T-cell (primary cell): ENCODE measurements at places on chromosomes 7 and 10. TPM values are rescaled to one million over a fixed set of nuclear protein-coding genes. Genes with fewer than 3 reads are reported as not detected.

DNA sequence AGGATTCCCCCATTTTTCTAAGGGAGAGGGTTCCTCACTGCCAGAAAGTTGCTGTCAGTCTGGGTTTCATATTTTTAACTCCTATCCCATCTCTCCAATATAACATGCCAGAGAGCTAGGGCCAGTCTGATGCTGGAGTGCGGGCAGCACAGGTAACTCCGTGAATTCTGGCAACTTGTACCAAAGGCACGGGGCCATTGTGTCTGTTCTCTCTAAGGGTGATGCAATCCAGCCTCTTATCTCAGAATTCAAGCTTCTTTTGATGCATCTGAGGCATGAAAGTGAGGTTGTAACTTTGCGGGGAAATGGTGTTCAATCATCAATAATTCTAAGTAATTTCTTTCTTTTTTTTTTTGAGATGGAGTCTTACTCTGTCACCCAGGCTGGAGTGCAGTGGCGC lies 1074.4 kb downstream of the TYW1 start:
- no peak for DNase-seq

DNA sequence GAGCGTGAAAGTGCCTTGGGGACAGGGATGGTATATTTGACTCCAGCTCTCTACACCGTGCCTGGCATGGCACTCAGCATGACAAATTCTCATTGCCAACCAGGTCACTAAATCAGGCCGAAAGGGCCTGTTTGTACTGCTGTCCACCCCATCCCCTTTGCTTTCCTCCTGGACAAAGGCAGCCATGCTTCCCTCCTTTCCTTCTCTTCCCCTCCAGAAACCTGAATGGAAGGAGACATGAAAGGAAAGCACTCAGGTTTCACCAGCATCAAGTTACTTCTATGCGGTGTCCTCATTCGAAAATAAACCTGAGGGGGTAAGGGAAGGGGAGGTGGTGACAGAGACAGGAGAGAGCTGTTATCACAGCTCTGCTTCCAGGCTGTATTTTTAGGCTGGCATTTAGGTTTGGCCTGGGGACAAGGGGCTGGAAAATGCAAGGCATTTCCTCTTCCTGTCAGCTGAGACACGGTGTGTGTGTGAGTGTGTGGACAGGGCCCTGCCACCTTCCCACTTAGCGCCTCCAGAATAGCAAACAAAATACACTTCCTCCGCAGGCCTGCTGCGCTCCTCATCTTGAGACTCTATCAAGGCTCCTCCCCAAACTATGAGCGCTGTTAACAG lies 79.9 kb upstream of the COL13A1 start:
- no peak for DNase-seq

GRCh38 chr10:10482613-10483012 lies 535.1 kb upstream of the CELF2 start:
- no peak for DNase-seq

GRCh38 chr7:8500286-8500685 lies 66.9 kb downstream of the NXPH1 start:
- no peak for DNase-seq

DNA sequence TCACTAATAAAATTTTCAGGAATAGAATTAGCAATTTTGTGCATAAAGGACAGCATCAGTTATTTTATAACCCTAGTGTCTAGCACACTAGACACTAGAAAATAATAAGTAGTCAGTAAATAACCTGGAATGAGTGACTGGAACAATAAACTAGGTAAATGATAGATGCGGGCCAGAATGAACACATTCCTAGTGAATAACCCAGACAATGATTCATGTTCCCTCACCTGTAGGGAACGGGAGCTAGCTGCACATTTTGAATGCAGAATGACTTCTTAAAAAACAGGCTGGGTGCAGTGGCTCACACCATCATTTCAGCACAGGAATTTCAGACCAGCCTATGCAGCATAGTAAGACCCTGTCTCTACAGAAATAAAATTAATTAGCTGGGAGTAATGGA lies 3.2 kb upstream of the ATOH7 start:
- DNase-seq: no peak

- DNase-seq: no peak
Observed at GRCh38 chr7:30450240-30450982, 28.2 kb downstream of the NOD1 start.

GRCh38 chr7:99409806-99410205 lies 1.0 kb downstream of the BUD31 start:
- DNase-seq: no peak

DNA sequence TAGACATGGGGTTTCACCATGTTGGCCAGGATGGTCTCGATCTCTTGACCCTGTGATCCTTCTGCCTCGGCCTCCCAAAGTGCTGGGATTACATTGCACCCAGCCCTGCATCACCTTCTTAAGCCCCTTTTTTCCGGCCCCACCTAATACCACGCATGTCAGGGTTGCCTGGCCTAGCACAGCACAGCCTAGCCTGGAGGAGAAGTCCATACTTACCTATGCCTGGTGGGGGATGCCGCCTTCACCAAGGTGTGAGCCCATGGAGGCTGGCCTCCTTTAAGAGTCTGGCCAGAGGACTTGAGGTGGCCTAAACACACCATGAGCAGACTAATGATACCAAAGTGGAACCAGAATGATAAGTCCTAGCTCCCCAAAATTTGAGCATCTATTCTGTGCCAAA lies 22.0 kb upstream of the CUX1 start:
- DNase-seq: no peak

GRCh38 chr10:69181433-69181832 lies 1.4 kb downstream of the SUPV3L1 start:
- DNase-seq: no peak

DNA sequence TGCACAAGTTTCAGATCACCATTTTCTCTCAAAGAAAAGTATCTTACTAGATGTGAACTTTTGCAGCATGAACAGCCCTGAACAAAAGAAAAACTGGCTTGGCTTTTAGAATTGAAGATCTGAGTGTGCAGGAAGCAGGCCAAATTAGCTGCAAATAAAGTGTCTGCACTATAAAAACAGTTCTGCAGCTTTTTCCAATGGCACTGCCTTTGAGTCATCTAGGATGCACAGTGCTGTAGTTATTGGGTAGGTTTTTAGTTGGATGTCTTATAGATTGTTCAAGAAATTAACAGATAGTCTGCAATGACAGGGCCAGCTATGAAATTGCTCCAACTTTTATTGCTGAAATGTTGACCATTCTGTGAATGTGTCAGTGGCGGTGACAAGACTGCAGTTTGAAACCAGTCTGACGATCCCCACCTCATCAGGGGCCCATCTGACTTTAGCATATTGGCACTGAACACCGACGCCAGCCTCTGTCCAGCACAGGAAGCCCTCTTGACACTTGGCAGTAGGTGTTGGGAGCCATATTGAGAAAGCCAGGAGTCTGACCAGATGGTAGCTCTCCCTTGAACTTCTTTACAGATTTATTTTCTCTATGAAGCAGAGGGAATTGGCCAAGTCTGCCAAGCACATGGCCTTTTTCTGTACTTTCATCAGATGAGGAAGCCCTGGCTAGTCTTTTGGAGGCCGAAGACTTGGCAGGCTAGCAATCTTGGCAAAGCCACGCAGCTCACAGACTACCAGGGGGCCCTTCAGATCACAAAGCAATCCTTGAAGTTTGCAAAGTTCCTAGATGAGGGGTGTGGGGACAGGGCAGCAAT lies 490.6 kb downstream of the NEBL start:
- no peak for DNase-seq

DNA sequence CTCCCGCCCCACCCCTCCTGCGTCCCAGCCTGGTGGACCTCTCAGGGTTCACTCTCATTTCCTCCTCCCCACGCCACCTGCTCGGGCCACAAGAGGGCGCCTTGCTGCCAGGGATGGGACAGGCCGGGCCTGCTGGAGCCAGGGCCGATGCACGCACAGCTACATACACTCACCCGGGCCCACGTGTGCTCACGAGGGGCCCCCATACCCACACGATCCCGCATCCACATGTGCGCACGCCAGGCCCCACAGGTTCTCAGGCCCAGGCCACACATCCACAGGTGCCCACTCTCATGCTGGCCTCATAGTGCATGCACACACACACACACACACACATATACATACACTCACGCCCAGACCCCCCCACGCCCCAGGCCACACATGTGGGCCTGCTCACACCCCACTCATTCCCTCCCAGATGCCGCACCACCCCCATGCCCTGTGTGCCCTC lies 68.6 kb downstream of the LHPP start:
- peak; percentile 77 for DNase-seq

DNA sequence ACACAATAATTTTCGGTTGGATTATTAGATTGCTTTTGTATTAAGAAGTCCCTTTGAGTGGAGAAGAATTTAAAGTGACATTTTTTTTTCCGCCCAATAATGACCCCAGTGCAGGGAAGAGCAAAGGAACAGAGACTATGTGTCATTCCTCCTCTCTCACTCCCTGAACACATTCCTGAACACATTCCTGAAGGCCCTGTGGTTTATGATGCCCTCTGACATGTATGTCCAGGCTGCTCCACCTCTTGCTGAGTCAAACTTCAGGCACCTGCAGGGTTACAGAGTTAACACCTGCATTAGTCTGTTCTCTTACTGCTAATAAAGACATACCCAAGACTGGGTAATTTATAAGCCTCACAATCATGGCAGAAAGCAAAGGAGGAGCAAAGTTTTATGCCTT lies 704.0 kb upstream of the LRRN3 start:
- DNase-seq: no peak

DNA sequence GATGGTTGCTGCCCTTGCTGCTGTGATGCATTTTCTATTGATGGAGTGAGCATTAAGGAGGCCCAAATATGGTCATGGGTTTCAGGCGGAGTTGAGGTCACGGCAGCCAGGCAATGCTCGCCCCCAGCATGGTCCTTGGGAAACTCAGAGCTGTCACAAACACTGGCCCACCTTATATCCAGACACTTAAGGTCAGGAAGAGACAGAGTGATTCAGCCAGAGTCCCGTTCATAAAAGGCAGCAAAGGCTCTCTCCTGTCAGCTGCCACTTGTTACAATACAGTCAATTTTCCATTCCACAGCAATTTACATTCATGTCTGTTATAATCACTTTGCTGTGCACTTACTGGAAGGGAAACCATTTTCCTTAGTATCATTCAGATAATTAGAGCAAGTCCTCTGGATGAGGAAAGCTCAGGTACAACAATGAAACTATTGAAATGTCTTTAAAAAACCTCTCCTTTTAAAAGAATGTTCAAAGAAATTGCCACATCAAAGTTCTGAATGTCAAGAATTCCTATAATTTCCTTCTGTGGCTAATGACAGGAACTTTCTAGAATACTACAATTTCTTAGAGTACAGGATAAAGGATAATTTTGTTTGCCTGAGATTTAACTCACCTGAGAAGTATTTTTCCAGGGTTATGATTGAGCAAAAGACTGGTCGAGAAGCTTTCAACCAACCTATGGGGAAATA lies 14.8 kb upstream of the ANKRD1 start:
- DNase-seq: no peak

- no peak for DNase-seq
Observed at GRCh38 chr7:85068799-85069198, 118.1 kb downstream of the SEMA3D start.

- DNase-seq: no peak
Observed at GRCh38 chr7:80273327-80273726, 138.7 kb downstream of the GNAI1 start.

DNA sequence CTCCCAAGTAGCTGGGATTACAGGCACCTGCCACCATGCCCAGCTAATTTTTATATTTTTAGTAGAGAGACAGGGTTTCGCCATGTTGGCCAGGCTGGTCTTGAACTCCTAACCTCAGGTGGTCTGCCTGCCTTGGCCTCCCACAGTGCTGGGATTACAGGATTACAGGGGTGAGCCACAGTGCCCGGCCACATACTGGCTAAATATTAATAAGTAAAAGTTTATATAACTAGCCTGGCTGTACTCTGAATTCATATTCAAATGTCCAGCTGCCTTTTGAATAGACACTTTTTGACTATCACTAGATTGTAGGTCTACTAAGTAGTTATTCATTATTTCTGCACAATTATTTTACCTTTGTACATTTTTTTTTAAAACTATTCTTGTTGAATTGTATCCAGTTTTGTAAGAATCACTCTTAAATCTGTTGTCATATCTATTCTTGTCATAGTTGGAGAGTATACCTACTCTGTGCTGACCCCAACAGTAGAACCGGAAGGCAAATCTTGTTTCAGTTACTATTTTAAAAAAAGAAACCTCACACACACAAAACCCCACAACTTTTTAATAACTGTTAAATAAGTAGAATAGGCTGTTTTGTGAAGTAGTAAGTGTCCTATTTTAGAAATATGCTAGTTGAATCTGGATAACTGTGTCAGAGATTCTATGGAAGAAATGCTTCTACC lies 29.6 kb downstream of the MINPP1 start:
- DNase-seq: no peak

GRCh38 chr7:144761493-144761892 lies 74.4 kb downstream of the TPK1 start:
- DNase-seq: no peak

DNA sequence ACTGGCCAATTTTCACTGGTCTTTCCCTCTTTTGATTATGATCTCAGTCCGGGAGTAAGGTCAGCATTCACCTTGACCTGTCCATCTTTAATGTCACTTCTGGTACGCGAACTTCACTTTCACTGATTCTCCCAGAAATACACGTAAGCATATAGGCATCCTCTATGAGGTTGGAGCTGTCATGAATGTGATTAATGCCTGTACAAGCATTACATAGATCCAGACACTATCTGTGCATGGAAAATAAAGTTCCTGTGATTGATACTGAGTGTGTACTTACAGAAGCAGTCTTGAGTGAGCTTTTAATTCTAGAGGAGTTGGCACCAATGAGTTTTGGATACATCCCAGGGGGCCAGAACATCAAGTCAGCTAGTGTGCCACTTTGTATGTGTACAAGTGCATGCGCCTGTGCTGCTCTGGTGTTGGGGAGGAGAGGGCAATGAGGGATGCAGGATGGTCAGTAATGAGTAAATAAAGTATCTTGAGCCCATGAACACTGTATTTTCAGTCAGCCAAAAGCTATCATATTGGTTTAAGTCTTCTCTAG lies 6.0 kb downstream of the PTPRZ1 start:
- no peak for DNase-seq

DNA sequence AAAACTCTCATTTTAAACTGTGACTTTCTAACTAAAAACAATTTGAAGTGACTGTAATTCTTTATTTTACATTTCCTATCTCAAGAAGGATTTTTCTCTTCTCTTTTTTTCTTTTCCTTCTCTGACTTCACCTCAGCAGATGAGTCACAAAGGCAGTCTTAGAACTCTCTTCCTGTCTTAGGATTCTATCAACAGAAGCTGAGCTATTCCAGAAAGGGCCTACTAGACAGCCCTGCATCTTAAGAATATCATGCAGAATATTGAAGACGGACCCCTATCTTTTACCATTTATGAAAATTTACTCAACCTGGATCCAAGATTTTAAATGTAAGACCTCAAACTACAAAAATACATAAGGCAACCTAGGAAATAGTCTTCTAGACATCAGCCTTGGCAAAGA lies 365.7 kb upstream of the SEMA3C start:
- DNase-seq: no peak

ITPRID1 gene
- total RNA-seq: not detected

PRLHR gene
- total RNA-seq: not detected

CNNM1 gene
- 0.58 TPM for total RNA-seq

PTEN gene
- 62.3 TPM for total RNA-seq

HNRNPH3 gene
- 161 TPM for total RNA-seq

CTBP2 gene
- total RNA-seq: 1.7 TPM

EXOC4 gene
- total RNA-seq: 108 TPM

NUTM2A gene
- total RNA-seq: 2.5 TPM

KLHL7 gene
- total RNA-seq: 20.8 TPM

PNLIP gene
- total RNA-seq: not detected

ATOH7 gene
- not detected for total RNA-seq

PPP1R17 gene
- not detected for total RNA-seq

RSPH10B gene
- 0.65 TPM for total RNA-seq

ASAH2 gene
- total RNA-seq: 2.8 TPM

GSDME gene
- total RNA-seq: 0.38 TPM

ZNF503 gene
- total RNA-seq: 0.38 TPM

CPVL gene
- 0.53 TPM for total RNA-seq

ITPRIP gene
- total RNA-seq: 62.7 TPM

NKX2-3 gene
- not detected for total RNA-seq
